Fibroblast of mammary gland (primary cell): ENCODE measurements at places on chromosomes 6 and 20.

- peak; percentile 79 for DNase-seq
These were observed 110.2 kb upstream of the ZNF184 start for GRCh38 chr6:27582928-27583725.

- no peak for DNase-seq
These were observed 4.2 kb upstream of the CST11 start for GRCh38 chr20:23456873-23457272.

- DNase-seq = peak; percentile 12
These were observed 36.6 kb downstream of the ERGIC3 start for GRCh38 chr20:35578469-35578868.

DNA sequence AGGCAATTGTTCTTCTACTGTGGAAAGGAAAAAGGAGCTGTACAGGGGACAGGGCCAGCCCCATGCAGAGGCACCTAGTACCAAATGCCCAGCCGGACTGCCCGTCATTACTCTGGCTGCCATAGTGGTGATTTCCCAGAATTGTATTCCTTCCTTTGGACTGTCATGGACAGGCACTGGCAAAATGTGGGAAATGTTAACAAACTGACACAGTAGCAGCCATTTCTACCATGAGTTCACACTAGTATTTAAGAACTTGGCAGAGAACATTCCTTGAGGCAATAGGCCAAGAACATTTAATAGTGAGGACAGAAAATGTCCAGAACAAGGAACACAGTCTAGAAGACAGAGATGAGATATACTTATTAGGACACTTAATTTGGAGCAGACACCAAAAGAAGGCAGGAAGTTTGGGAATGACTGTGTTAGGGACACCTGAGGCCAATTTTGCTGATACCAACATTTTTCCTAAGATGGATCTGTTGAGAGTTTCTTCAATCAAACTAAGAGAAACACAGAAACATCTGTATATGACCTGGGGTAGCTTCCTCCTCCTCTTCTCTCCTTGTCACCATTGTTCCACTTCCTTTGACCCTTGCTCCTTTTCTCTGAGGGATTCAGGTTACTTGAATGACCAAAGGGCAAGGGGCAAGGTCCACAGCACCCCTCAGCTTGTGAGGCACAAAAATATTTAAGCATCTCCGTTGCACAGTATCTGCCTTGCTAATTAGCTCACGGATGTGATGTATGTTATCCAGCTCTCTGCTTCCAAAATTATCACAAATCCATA is 14.9 kb downstream of the ADTRP start:
- peak; percentile 46 for DNase-seq

DNA sequence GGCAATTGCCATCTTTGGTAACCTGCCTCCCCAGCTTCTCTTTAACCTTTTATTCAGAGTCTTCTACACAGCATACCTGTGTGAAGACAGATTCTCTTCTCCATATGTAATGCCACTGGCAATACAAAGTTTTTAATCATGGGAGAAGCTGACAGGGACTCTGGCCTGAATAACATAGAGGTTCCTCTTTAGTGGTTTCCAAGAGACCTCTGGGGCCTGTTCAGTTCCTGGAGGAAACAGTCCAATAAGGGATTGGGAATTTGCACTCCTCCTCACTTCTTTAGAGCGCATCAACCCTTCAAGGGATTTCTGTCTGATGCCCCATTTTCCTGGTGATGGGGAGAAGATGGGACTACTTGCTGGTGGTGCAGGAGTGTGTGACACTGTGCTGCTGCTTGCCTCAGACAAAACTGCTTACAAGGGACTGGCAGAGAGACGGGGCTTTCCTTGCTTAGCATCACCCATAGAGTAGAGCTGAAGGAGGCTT is 1.4 kb downstream of the RIMS1 start:
- no peak for DNase-seq

DNA sequence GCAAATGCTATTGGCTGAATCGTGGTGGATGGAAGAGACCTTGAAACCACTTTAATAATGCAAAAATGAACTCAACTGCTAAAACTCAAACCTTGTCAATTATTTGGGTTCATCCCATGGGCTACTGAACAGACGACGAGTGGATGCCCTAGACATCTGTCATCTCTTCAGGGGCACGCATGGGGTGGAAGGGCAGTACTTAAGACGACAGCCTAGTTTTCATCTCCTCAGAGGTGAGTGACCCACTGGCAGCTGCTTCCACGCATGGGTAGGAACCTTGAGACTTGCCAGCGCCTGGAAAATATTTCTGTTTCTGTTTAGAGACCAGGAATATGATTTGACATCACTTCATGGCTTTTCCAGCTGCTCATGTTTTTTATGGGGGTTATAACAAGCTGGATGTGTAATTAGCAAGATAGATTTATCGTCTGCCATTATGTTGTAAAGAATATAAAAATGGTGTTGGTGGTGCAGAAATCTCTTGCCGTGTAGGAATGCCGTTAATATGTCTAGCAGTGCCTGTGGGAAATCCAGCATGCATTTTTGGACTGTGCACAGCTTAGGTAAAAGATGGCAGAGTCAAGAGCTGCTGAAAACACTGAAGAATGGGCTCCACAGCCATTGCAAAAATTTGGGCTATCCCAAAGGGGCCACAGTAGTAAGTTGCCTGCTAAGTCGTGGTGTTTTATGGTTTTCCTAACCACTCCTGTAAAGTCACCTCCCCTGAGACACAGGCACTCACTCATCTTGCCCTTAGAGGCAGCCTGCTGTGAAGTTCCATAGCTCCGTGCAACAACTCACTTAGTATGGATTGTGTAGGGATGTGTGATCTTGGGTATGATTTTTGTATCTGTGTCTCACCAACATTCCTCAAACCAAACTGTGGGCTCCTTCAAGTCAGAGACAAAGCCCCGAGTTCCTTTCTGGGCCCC is 203.3 kb downstream of the EYA2 start:
- DNase-seq = no peak

GRCh38 chr20:56420940-56421688 is 9.1 kb downstream of the CASS4 start:
- DNase-seq = no peak

GRCh38 chr6:88513471-88513870 is 347.3 kb upstream of the CNR1 start:
- DNase-seq = no peak

DNA sequence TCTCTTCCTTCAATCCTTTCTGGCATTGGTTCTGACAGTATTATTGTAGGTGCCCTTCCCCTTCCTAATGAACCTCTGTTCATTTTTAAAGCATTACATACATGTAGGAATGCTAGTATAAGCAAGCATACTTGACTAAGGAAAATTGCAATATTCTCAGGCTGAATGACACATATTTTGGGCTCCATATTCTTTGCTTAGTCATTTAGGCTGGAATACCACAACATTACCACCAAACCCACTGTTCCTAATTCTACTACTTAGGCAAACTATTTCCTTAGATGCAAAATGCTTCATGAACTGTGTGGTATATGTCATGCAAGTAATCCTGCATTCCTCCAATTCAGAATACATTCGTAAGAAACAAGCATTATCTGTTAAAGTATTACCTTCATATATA is 113.9 kb downstream of the PRDM1 start:
- DNase-seq = peak; percentile 89

- no peak for DNase-seq
These were observed 12.1 kb upstream of the PAX1 start for GRCh38 chr20:21693322-21693721.

- peak; percentile 6 for DNase-seq
These were observed 292.1 kb downstream of the QKI start for GRCh38 chr6:163706500-163707087.

DNA sequence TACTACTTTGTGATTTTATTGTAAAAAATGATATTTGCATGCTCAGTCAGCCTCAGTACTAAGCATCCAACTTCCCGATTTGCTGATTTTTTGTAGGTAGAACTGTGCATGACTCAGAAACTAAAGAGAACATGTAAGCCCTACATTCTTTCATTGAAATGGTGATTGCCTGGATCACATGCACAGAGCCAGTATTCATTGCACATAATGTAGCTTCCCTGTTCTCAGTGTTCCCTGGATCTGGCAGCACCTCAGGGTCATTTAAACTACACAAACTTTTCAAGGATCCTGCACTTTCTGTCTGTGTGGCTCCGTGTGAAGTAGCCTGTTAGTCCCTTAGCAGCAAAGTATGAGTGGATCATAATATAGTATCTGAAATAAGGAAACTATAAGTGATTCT is 422.9 kb upstream of the AGPAT4 start:
- DNase-seq = peak; percentile 4

- no peak for DNase-seq
These were observed 809.7 kb downstream of the MAFB start for GRCh38 chr20:39879296-39879695.

- no peak for DNase-seq
These were observed 5.8 kb downstream of the FAM83D start for GRCh38 chr20:38931984-38932383.

GRCh38 chr20:57738484-57738883 is 28.7 kb upstream of the PMEPA1 start:
- peak; percentile 8 for DNase-seq

GRCh38 chr6:169738204-169738975 is 13.0 kb downstream of the DYNLT2 start:
- peak; percentile 70 for DNase-seq

DNA sequence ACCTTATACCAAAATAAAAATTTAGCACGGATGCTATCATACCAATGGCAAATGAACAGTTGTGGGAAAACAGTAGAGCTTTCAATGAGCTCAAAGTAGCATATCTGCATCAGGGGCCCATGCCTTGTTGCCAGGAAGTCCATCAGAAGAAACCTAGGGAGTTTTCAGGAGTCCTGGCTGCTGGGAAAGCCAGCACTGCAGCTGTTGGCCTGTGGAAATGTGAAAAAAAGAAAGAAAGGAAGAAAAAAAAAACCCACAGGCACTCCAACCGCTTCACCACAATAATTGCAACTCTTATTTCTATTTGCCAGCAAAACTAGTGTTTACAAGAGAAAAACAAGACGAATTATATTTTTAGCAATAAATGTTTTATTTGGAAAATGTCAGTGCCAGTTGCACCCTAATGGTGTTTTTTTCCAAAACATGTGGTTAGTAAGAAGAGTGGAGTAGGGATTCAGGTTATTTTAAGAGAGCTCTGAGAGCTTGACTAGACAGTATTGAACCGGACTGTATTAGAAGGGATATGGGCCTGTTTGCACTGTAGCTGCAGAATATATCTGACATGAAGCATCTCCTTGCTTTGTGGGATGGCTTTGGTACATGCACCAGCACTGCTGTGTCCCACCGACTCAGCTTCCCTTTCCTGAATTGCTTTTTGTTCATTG is 137.3 kb downstream of the CCDC170 start:
- no peak for DNase-seq

DNA sequence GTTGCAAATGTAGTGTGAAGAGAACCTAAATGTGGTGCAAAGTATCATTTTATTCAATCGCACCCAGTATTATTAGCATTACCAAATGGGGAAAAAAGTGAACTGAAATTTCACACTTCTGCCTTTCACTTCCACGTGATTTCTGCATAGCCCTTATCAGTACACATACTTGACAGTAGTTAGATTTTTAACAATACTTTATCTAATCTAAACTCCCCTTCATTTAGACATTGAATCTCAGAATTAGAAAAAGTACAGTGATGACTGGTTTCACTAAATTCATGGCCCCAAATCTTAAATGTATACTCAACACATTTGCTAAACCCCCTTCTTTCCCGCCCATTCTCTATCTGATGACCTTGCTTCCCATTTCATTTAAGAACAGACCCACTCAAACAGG is 14.3 kb downstream of the STX7 start:
- DNase-seq = no peak

GRCh38 chr6:127533011-127533410 is 13.9 kb upstream of the MTCL3 start:
- peak; percentile 40 for DNase-seq

- DNase-seq = peak; percentile 29
These were observed 4.1 kb downstream of the MTRES1 start for GRCh38 chr6:107032051-107032450.

GRCh38 chr6:153150371-153150751 is 19.3 kb upstream of the RGS17 start:
- DNase-seq = no peak

- DNase-seq = peak; percentile 89
These were observed 29.3 kb downstream of the NSFL1C start for GRCh38 chr20:1437235-1437904.

- peak; percentile 30 for DNase-seq
These were observed 25.9 kb upstream of the UST start for GRCh38 chr6:148720897-148721296.

GRCh38 chr6:148342350-148343046 is at the start of gene SASH1:
Gene SASH1, plus strand, starts transcription at chr6:148342838. Its CDS starts 230 bp downstream, at chr6:148343068.
- peak; percentile 81 for DNase-seq

- no peak for DNase-seq
These were observed 237.5 kb downstream of the C6orf118 start for GRCh38 chr6:165071906-165072305.

DNA sequence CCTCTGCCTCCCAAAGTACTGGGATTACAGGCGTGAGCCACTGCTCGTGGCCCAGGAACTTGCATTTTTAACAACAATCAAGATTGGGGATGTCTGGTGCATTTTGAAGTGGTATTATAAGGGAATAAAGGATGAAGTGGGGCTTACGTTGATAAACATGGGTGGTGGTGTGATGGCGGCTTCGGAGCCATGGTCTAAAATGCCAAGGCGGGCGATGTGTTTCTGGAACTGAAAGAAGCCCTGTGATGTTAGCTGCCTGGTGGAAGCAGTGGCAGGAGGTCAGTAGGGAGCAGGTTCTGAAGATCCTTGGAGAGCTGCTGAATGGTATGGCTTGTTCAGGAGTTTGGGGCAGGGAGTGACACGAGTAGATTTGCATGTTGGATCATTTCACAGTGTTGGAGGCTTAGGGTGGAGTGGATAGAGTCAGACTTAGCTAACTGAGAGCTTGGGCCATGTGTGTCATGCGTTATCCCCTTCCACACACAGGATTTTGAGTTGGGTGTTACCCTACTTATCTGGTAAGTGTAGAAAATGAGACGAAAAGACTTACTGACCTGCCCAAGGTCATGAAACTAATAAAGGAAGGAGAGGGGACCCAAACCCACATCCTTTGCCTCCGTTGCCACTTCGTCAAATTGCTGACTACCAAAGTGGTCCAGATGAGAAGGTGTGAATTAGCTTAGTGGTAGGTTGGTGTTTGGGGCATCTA is 1.5 kb downstream of the NELFCD start:
- no peak for DNase-seq

- DNase-seq = no peak
These were observed 210.0 kb upstream of the MAN1A1 start for GRCh38 chr6:119559586-119559985.

DNA sequence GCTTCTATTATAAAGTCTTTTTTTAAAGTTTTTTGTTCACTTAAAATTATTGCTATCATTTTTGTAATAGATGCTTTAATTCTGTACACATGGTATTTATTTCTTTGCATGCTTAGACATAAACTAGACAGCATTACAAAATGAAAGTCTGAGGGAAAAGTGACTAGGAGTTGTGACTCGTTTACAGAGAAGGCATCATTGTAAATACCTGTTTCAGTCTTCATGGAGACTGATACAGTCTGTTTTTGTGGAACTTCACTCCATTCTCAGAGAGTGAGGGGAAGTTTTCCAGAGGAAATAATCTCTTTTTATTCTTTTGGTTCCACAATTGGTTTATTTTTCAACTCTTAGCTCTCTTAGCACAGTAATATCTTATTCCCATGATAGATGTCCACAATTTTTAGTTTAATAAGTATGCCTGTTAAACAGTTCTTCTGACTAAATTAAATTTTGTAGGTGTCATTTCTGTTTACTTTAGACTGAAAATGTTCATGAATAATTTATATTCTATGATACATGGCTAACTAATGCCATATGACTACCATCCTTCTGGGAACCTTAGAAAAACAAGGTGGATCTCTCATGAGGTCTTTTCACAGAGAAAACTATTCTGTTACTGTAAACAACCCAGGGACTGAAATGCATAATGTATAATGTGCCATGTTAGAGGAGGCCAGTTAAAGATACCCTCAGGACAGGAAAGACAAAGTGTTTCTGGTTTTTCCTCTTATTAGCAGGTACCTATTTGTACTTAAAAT is 69.2 kb downstream of the MYO6 start:
- DNase-seq = peak; percentile 33
